ENCODE measurements at places on chromosomes 11 and 22.
A peak's percentile ranks its signal among the peaks of the same experiment; 100 is the strongest.

DNA sequence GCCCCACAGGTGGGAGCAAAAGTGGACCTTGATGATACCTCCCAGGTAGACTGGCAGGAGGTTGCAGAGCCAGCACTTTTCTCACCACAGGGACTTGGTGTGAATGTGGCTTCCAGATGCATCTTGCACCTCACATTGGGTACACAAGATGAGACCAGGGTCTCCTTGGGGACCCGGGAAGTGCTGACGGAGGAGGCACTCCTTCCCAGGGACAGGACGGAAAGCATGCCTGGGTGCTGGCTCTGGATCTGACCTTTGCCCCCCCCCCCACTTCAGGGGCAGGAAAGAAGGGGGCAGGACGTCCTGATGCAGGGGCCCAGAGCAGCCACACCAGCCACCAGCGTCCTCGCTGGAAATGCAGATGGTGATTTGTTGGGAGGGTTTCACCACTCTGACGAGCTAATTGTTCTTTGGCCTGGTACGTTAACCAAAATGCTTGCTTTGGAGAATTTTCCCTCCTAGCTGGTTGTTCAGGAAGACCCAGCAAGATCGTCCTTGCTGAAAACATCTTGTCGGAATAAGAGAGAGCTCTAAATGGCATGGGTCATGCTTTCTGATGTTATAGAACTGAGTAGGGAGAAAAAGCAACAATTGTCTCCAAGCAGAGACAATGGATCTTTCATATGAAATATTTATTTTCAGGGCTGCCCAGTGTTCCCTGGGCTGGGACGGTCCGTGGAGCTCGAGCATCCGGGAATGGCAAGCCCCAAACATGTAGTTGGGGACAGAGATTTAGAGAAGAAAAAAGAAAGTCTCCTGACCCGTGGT lies 74.4 kb upstream of the PPARA start:
- no peak for DNase-seq

- no peak for DNase-seq
These were observed 45.1 kb downstream of the AHNAK start for GRCh38 chr11:62501432-62501891.

DNA sequence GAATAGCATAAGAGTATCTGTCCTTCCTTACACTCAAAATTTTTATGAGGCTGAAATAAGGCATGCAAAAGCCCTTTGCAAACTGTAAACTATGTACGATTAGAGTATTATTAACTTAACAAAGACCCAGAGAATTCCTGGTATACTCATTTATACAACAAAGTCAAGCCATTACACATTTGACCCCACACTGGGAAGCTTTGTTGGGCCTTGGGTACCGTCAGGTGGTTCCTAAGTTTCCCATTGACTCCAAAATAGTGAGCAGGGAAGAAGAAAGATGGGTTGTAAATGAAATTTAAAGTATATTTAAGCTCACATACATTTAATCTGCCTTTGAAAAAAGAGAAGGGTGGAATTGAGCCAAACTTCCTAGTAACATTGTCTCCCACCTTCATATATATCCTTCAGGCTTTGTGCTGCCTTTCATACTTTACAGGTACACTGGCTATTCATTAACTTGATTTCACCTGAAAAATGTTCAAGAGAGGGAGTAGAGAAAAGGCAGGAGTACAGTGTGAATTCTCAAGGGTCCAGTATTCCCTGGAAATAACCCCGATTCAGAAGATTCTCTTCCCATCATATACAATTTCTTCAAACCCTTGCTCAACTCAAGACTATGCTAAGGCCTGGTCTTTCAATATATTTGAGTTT lies 68.6 kb downstream of the SOX6 start:
- DNase-seq: no peak

DNA sequence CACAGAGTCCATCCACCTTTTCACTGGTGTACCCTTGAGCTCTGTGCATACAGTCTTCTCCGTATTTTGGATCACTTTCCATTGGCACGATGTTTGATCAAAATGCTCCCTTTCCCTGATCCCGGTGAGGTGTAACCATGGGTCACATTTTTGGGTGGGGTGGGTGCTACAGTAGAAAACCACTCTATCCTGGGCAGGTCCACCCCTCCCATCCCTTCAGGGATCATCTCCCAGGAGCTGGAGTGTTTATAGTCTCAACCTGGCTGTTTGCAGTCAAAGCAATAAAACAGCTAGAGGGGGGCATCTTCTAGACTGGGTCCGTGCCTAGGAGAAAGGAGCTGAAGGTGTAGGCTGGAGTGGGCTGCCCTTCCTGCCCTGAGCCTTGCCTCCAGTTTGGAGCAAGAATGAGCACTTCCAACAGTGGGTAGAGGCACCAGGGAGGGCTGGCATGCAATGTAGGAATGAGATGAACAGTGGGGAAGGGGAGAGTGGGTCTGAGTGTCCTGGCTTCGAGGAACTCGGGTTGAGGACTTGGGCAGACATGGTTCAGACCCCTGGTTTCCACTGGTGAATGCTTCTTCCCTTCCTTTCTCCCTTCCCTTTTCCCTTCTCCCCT lies 38.8 kb downstream of the RNF141 start:
- DNase-seq: no peak

DNA sequence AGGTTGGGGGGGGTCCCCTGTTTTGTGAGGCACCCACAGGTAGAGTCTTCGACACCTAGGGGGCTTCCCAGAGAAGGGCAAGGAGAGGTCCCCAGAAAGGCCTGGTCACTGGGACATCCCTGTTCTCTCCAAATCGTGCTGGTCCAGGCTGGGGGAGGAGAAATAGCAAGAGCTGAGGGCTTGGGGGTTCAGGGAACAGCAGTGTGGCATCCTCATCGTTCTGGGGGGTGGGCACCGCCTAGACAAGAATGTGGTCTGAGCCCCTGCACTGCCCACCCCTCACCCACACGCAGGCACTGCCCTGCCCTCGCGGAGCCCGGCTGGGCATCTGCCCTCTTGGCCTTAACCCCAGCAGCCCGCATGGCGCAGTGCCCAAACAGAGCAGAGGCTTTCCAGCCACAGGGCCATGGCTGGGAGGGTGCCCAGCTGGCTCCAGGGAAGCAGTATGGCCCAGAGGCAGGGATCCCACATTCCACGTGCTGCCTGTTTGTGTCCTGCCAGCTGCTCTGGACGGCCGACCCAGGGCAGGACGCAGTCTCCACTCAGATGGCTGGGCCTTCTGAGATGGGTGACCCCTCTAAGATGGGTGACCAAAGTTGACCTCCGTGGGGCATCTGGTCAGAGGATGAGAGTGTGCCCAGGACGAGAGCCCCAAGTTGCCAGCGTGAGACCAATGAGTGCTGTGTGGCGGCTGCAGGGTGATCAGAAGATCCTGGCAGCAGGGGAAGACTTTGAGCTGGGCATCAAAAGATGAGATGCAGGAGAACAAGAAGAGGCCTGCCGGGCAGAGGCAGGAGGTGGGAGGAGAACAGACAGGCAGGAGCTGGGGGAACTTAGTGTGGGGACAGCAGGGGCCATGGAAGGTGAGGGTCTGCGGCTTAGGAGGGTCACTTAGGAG lies 14.4 kb downstream of the SCARF2 start:
- no peak for DNase-seq

GRCh38 chr22:41842996-41843970 lies 10.4 kb downstream of the SREBF2 start:
- DNase-seq: no peak

DNA sequence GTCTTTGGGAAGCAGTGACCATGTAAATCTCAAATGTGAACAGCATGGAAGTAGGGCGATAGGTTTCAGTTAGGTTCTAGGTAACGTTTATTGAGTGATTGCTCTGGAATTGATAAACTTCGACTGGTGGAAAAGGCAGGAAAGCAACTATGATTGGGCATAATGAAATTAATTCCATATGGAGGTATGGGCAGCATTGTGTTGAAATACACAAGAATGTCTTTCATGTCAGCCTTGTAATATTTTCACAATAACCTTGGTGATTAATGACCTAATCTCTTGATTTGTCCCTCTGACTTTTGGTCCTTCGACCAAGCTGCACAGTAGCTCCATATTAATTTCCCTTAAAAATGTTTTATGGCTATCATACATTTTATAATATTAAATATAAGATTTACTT lies 2.8 kb downstream of the CEP57 start:
- no peak for DNase-seq

- no peak for DNase-seq
These were observed 289.7 kb upstream of the ARHGAP42 start for GRCh38 chr11:100397401-100397800.

- DNase-seq: no peak
These were observed 32.2 kb downstream of the P4HA3 start for GRCh38 chr11:74279256-74279655.

- DNase-seq: no peak
These were observed 14.2 kb upstream of the MOB2 start for GRCh38 chr11:1500466-1501420.

GRCh38 chr11:120608061-120608460 lies 96.5 kb downstream of the GRIK4 start:
- no peak for DNase-seq

- DNase-seq: no peak
These were observed 395.2 kb upstream of the CNTN5 start for GRCh38 chr11:98625526-98625925.

DNA sequence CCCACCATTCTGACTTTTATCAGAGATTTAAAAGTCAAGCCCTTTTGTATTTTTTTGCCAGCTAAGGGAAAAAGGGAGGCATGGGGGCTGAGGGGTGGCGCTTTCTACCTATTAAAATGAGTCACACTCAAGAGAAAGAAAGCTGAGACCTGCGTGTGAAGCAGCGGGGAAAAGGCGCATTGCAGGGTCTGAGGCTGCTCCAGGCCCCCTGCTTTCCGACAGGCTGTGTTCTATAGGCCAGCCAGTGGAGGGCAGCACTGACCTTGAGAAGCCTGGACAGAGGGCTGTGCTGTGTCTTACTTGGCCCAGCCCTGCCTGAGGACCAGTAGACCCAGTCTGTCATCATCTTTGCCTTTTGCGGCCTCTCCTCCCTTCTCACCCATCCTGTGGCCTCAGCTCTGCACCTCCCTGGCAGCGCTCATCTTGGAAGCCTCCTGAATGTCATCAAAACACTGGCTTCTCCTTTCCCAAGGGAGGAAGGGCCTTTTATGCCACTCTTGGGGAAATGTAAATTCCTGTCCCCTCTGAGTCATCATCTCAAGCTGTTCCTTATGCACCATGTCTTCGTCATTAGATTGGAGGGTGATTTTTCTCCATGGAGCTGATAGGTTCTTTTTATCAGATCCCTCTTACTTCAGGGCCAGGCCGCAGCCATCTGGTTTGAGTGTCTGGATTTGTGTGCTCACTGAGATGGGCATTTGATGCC lies 12.6 kb upstream of the MAPK8IP1 start:
- DNase-seq: peak; percentile 93

- no peak for DNase-seq
These were observed 52.1 kb upstream of the CRYBB3 start for GRCh38 chr22:25147642-25147928.

DNA sequence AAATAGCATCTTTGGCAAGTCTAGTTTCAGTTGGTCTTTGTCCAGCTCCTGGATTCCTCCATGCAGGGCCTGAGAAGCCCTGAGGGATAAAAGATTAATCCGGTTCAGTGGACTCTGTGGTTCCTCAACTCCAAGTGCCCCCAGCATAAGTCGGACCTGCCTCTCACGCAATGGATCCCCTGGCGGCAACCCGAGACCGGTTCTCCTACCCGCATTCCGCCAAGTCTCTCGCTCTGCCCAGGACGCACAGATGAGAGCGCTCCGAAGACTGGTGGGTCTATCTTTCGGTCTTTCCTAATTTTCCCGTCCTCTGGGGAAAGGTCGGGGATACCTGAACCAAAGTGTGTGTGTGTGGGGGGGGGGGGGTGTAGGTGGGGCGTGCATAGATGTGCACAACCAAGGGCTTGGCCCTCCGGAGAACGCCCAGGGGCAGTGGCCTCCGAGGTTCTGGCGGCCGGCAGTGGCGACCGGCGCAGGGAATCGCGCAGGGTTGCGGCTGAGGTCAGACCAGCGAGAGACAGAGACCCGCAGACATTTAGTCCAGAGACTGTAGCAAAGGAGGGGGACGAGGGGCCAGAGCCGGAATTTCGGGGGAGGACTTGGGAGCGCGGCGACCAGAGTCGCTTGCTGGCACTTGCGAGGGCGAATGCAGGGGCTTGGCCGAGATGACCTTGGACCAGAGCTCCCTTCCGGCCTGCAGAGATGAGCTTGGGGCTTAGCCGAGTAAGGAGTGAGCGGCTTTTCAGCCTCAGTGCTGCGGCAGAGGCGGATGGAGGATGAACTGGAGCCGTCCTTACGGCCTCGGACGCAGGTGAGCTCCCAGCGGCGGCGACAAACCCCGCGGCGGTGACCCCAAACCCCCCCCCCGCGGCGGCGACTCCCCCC lies 712 bp upstream of the SLC2A11 start:
- DNase-seq: no peak

DNA sequence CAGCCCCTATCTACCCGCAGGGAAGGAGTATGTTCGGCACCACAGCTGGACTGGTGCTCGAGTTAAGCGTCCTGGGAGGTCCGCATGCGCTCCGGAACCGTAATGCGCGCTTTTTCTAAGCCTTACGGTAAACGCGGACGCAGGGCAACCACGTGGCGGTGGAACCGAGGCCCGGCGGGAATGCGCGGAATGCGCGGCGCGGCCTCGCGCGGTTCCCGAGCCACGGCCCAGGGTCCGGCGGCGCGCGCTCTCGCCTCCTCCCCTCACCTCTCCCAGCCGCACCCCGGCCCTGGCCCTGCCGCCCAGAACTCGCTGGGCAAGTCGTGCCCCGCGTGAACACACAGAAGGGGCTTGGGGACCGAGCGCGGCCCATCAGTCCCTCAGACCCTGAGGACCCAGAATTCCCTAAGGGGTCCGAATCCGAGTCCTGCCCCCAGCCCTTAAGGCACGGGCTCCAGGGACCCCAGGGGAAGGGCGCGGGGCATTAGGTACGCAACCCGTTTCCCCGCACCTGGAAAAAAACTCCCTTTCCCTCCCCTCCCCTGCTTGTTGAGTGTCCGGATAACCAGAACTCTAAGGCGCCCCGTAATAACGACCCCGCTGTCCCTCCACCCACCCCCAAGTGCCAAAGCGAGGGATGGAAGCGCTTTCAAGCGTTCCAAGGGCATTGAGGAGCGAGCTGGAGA lies 4.3 kb upstream of the CCND1 start:
- DNase-seq: no peak

- no peak for DNase-seq
These were observed 10.0 kb upstream of the SCGB1D1 start for GRCh38 chr11:62179995-62180394.

DNA sequence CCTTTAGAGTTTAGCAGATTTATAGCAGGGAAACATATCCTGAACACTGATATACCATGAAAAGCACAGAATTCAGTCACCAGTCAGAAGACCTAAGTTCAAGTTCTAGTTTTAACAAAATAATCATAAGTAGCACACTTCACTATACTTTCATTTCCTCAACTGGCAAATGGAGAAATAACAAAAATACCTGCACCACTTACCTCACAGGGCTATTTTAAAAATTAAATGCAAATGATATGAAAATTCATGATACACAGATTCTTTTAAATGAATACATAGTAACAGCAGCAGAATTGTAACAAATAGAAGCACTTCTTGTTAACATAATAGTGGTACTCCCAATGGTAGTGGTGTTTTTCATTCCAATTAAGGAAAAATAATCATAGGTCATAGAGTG lies 139.0 kb downstream of the FCHSD2 start:
- no peak for DNase-seq
